ENCODE measurements at places on chromosomes 6 and 20. TPM values are rescaled to one million over a fixed set of nuclear protein-coding genes. Genes with fewer than 3 reads are reported as not detected.

- DNase-seq: no peak
These were observed 17.4 kb downstream of the HSPA12B start for GRCh38 chr20:3749689-3750531.

- peak; percentile 37 for DNase-seq
These were observed 933 bp downstream of the SSR1 start for GRCh38 chr6:7311917-7312615.

- DNase-seq: peak; percentile 61
These were observed 243.3 kb downstream of the SOX4 start for GRCh38 chr6:21836772-21837425.

The OLIG3 gene
- total RNA-seq: not detected

The TPD52L2 gene
- total RNA-seq: 47.7 TPM

The EFCAB8 gene
- total RNA-seq: under 0.01 TPM

The MYH7B gene
- total RNA-seq: 0.54 TPM
